ENCODE measurements at places on chromosomes 5 and 9. TPM values are rescaled to one million over a fixed set of nuclear protein-coding genes. Genes with fewer than 3 reads are reported as not detected.

The CPLANE1 gene
- total RNA-seq: 11.7 TPM

The KCNN2 gene
- total RNA-seq: not detected

The WDR5 gene
- total RNA-seq: 29.9 TPM

The OR1J1 gene
- total RNA-seq: not detected

The PTPN3 gene
- not detected for total RNA-seq

The SPATA31A3 gene
- total RNA-seq: not detected

The GZMA gene
- total RNA-seq: not detected

The ZNF483 gene
- total RNA-seq: 1.6 TPM

The CCL19 gene
- not detected for total RNA-seq

The FGF10 gene
- total RNA-seq: not detected

The WDR70 gene
- 46.7 TPM for total RNA-seq

The MCIDAS gene
- total RNA-seq: not detected

All from epithelial cell of umbilical artery (primary cell).